ENCODE measurements at places on chromosomes 6 and 20.

DNA sequence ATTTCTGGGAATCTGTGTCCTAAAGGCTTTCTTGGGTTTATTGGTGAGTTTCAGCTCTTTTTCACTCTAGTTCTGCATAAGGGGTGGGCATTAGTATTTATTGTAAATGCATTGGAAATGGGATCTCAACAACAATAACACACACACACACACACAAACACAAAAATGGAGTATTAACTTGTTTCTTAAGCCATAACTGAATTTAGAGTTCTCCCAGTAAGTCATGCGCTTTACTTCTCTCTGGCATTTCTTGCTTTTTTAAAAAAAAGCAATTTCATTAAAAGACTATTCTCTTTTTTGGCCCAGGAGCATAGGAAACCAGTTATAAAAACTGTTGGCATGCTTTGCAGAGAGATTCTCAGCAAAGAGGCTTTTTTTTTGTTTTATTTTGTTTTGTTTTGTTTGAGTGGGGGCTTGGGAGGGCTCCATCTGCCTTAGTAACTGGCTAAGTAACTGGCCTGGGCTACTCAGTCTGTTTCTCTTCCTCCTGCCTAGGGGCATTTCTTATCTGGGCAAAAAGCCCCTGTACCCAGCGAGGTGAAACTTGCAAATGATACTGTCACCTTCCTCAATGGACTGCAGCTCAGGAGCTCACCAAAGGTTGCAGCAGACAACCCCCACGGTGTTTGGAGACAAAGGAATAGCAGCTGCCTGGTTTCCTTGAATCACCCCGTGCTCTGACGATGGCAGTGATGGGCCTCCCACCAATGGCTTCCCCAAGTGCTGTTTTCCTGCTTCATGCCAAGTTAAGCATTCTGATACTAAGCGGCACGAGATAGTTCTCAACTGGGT, 128.5 kb downstream of the BCAS1 start:
- no peak for DNase-seq

DNA sequence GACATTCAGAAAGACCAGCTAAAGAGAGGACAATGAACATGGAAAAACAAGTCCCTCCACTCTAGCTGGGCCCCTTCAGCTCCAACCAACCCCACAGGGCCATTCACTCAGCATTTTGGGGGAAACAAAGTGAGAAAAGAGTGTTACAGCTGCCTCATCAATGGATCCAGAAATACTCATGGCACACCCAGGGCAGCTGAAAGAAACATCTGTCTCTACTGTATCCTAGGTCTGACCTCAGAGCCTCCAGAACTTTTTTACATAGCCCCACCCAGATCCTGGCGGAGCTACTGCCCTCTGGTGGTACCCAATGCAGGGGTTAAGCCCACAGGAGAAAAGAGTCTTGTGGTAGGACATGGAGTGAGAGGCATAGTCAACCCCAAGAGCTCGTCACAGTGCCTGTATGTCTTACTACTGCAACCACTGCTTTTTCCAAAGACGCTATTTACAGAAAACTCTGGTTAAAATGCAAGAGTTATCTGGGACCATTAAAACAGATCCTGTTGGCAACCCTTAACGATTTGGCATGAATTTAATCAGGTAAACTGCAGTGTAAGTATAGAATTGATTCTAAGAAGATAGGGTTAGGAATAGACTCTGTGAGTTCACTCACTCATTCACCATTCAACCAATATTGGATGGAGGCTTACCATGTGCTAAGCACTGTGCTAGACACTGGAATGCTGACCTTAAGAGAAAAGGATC, 37.4 kb upstream of the FAM83C start:
- DNase-seq, result peak; percentile 57

- no peak for DNase-seq
Measured at GRCh38 chr6:136249336-136249735, 775 bp downstream of the MTFR2 start.

DNA sequence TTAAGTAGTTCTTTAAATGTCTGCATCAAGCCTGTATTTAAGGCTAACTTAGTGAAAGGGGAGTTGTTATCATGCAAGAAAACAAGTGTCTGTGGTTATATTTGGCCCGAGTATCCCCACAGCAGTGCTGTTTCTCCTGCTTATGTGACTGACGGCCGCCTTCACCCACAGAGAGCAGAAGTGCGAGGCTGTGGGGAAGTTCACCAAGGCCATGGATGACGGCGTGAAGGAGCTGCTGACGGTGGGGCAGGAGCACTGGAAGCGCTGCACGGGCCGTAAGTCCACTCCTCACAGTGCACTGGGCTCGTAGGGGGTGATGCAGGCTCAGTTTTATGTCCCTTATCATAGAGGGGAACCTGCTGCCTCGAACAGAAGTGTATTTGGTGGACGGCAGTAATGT, 53.2 kb upstream of the SYNJ2 start:
- DNase-seq, result no peak

DNA sequence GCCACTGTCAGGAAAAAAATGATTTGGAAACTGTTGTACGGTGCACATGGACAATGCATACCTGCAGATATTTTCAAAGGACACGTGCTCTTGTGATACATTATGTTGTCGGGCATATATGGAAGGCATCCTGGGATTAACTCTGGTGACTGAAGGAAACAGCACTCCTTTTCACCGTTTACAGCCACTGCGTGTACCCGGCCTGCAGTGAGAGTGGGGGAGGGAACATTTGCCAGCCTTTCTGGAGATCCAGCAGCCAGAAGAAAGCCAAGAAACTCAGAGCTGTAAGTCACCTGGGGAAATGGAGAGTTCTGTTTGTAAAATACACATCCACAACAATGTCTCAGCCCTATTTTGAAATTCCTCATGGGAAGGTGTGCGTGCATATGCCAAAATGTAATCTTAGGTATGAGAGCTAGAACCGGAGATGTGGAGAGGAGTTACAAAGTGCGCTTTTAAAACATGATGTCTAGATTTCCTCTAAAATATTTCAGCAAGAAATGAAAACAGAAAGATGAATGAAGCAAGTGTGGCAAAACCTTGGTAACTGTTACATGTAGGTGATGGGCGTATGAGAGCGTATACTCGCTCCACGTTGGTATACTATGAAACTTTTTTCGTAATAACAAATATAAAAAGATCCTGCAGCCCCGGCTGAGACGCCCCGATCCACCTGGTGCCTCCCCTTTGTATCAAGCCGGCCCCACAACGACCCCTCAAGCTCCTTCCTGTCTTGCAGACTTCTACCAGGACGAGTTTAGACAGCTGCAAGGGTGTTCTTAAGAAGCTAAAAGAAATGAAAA, 8.6 kb upstream of the FOXF2 start:
- DNase-seq, result no peak

DNA sequence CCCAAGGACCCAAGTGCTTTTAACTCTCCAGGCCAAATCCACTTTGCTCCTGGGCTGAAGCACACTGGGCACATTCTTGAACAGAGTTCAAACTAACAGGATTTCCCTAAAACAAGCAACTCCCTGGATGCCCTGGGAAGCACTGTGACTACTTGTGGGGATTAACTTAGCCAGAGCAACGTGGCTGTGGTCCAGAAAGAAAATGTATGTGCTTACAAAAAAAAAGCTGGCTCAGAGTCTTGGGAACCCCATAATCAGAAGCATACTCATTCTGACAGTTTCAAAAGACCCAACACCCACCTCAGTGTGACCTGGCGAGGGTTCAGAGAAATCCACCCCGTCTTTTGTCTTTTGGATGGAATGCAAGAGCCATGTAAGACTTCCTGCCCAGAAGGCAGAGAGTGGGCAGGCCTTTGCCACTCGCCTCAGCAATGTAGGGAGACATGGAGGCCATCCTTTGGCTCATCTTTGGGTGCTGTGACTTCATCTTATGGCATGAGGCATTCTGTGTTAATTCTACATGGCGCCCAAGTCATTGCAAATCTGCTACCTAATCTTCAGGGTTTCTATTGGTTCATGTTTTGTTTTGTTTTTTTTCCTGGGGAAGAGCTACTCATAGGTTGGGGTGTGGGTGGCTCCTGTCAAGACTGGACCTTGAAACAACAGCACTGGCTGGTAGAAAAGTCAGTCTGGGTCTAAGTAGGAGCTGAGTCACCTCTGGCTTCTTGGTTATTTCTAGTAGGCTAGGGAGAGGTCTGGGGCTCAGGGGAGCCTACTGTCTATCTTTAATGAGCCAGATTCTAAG, 248.6 kb upstream of the SUPT3H start:
- DNase-seq, result peak; percentile 30

GRCh38 chr6:21201637-21202350, 391.8 kb upstream of the SOX4 start:
- DNase-seq, result no peak

DNA sequence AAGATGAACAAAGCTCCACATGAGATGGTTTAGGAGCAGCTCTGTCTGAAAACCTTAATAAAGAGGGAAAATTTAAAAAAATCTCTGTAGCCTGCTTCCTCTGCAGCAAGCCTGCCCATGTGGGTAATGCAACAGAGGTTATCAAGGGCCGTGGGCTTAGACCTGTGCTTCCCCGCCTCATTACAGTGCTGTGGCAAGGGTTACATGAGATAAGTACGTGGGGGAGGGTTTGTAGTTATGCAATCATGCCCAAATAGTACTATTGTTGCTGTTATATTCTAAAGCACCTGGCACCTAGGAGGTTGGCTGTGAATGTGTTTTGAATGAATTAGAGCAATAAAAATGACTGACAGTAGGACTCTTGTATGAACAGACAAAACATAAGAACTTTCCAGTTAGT, 68.3 kb downstream of the PKHD1 start:
- DNase-seq, result no peak

DNA sequence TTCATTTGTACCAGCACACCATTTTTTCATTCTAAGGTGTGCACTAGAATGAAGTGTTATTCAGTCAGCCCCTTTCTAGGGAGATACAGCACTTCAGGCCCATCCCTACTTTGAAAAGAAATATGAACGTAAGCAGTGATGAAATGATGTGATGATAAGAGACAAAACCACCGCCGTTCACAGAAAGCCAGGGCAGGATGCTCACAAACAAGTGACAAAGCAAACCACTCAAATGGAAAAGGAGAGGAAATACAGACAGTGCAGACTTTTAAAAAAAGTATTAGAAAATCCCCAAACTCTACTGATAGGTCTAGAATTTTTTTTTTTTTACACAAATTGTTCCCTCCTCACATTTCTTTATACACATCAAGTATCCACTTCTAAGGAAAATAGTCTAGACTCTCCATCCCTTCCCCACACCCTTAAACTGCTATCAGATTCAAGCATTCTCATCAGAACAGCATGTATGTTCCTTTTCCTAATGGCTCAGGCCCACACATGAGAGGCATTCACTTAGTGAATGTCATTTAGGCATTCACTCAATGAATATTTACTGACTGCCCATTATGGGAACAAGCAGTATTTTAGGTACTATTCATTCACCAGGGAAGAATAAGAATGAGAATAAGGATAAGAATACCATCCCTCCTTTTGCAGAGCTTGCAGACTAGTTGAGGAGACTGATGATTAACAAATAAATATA, 243.5 kb downstream of the GMPR start:
- DNase-seq, result no peak

DNA sequence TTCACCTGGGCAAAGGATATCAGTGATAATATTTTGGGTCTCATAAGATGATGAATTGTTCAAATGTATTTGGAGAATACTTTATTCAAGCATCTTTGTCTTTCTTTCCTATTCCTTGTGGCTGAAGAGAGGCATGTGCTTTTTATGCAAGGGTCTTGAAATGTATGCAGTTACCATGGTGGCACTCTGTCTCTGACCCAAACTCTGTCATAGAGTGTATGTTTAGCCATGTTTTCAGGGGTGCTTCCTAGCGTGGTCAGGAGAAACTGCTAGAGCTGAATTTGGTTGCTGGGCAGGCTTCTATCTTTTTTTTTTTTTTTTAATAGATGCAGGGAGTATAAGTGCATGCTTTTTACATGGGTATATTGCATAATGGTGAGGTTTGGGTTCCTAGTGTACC, 15.4 kb downstream of the UST start:
- no peak for DNase-seq

- DNase-seq, result no peak
Measured at GRCh38 chr6:133768656-133769295, 120.1 kb upstream of the TCF21 start.

GRCh38 chr6:2192976-2193375, 52.4 kb downstream of the GMDS start:
- DNase-seq, result no peak

- DNase-seq, result peak; percentile 56
Measured at GRCh38 chr6:99151634-99152346, 197.7 kb downstream of the FAXC start.

DNA sequence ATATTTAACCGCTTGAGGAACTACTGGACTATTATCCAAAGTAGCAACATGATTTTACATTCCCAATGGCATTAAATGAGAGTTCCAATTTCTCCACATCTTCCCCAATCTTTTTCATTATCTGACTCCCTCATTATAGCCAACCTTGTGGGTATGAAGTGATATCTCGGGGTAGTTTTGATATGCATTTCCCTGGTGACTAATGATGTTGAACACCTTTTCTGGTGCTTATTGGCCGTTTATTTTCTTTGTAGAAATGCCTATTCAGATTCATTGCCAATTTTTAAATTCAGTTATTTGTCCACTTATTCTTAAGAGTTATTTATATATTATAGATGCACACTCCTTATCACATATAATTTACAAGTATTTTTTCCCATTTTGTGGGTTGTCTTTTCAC, 129.0 kb downstream of the MMS22L start:
- DNase-seq, result no peak

- peak; percentile 50 for DNase-seq
Measured at GRCh38 chr6:99330159-99330558, 19.3 kb downstream of the FAXC start.

GRCh38 chr6:170276369-170277057, 14.4 kb downstream of the DLL1 start:
- DNase-seq, result no peak

DNA sequence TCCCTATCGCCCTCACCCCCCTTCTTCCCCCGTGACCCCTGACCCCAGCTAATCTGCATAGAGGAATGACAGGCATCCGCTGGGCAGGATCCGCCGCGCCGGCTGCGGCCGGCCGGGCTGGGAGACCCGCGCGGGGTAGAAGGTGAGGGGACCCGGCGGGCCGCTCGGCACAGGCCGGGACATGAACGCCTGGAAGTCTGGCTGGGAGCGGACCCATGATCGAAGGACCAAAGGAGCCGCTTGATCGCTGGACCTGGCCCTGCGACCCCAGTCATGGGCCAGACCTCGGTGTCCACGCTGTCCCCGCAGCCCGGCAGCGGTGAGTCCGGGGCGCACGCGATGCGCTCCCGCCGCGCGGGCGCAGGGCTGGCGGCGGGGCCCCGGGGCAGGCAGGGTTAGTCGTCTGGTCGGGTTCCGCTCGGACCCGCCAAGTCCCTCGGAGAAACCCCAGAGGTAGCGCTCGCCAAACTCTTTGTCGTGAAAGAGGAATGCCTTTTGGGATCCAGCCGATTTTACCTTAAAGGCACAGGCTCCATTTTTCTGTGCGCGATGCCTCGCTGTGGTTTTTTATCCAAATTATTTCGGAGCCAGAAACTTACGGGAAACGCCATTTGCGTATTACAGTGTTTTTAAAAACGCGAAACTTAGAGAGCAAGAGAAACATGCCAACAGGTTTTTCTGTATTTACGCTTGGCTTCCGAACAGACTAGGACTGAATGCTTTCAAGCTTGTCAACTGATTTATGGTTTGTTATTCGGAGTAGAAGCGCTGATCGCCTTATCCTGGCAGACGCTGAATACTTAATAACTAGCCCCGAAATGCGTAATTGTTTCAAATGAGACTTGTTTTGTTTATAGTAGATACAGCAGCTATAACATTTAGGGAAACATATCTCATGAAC, at the start of gene PHACTR2:
Gene PHACTR2 (plus strand): TSS at position 75 of the 901 bp plus-strand sequence. CDS start 199 bp downstream, at position 274.
- DNase-seq, result peak; percentile 42

All from stimulated activated CD4-positive, alpha-beta T cell treated with anti-CD3 and anti-CD28 coated beads, Interleukin-4, amount 100 ng/mL, for 48 hours (primary cell).